Inflammatory macrophage treated with lipopolysaccharide for 1 hour (primary cell): ENCODE measurements at places on chromosomes 7 and 10.

DNA sequence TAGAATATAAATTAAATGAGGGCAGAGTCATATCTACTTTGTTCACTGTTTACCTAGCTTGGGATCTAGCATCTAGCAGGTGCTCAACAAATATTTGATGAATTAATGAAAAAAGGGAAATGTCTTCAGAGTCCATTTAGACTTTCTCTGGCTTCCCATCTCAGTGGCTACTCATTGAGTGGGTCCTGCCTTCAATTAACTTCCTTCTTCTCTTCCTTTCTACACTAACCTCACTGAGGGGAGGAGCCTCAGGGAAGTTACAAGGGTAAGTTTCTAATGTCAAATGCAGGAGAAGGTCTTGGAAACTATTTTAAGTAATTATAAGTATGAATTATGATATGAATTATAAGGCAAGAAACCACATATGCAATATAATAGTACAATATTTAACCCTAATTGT lies 28.2 kb upstream of the MPP7 start:
- DNase-seq, result peak; percentile 40

DNA sequence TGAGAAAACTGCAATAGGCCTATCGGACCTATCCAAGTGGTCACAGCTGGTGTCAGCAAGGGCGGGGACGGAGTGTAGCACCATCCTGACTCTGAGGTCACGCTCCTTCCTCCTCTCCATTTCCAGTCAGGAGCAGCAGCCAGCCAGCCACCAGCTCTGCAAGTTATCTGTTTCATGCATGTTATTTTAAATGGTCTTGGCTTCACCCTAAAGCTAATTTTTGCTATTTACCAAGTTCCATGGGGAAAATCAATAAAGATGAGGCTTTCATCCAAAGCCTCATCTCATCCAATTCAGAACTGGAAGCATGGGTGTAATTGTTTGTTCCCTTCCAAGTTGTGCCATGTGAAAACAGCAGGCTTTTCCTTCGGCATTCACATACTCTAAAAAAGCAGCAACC lies 49.3 kb downstream of the ICA1 start:
- DNase-seq, result no peak

- no peak for DNase-seq
These were observed 83.7 kb upstream of the EFCAB10 start for GRCh38 chr7:105664816-105665525.

DNA sequence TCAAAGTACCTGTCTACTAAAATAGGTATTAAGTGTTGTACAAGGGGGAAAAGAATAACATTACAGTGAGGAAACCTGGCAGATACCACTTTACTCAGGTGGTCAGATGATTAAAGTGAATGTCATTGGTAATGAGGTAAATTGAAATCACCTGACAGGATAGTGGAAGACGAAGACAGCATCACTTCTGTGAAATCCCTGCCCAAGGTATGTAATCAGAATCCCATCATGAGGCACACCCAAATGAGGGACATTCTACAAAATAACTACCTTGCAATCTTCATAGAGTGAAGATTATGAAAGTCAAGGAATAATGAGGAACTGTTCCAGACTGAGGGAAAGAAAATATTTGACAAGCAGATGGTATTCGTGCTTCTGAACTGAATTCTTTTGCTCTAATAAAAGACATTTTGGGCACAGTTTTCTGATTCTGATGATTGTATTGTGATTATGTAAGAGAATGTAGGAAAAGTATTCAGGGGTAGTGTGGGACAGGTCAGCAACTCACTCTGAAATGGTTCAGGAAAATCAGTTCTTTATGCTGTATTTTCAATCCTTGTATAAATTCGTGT lies 33.3 kb upstream of the ARMS2 start:
- peak; percentile 16 for DNase-seq

- peak; percentile 10 for DNase-seq
These were observed 74.6 kb upstream of the GRID1 start for GRCh38 chr10:86440874-86441843.
